ENCODE measurements at places on chromosomes 6 and 20.

GRCh38 chr20:11468880-11469279 is 448.8 kb upstream of the BTBD3 start:
- no peak for DNase-seq

DNA sequence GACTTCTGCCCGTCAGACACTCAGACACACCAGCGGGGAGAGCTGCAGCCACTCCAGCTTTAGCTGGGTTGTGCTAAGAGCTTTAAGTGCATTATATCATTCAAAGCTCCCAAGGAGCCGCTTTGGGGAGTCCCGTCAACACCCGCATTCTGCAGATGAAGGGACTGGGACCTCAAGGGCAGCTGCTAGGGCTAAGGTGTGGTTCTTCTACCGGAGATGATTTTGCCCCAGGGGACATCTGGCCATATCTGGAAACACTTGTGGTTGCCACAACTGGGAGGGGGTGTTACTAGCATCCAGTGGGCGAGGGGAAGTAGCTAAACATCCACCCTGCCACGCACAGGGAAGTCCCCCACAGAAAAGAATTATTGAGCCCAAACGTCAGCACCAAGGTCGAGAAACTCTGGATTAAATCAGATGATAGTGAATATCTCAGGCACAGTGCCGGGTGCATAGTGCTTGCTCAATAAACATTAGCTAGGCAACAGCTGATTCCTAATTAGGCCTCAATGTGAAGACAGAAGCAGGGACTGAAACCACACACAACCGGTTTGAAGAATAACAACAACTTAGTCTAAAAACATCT is 29.6 kb downstream of the PMEPA1 start:
- DNase-seq, result no peak

GRCh38 chr6:7647504-7647903 is 57.5 kb downstream of the SNRNP48 start:
- no peak for DNase-seq

- DNase-seq, result no peak
Observed at GRCh38 chr20:35303382-35303734, 11.1 kb upstream of the FAM83C start.

DNA sequence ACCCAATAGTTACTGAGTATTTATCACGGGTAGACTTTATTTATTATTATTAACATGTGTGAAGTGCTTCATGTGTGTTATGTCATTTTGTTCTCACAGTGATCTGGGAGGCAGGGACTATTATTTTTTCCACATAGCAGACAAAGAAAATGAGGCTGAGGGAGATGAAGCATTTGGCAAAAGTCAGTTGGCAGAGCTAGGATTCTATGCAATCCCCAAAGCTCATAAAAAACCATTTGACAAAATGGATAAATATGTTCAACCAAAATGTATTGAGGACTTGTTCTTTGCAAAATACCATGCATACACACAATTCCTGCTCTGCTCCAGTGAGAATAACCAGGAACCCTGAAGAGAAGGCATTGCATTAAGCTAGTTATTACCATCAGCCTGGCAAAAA is 184.4 kb downstream of the HS3ST5 start:
- no peak for DNase-seq

DNA sequence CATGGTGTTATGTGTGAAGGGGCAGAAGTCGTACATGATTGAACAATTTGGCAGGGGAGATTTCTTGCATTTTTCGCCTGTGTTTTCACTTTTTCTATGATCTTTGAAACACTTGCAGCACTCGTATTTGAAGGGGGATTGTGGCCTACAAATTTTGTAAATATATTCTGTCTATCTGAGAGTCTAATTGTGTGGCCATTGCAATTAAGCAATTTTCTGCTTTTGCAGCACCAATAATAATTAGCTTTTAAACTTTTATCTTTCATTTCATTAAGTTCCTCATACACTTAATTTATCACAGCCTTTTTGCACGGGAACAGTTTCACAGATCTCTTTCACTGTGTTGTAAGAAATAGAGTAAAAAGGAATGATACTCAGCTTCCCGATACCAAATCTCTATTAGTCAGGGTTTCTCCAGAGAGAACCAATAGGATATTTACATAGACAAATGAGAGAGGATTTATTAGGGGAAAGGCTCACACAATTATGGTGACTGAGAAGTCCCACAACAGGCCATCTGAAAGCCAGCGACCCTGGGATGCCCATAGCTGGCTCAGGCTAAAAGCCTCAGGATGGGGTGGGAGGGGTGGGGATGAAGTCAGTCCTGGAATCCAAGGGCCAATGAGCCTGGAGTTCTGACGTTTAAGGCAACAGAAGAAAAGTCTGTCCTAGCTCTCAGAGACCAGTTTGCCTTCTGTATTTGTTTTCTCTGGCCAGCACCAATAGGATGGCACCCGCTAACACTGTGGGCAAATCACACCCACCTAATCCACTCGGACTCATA is 58.3 kb downstream of the KIF6 start:
- DNase-seq, result no peak

DNA sequence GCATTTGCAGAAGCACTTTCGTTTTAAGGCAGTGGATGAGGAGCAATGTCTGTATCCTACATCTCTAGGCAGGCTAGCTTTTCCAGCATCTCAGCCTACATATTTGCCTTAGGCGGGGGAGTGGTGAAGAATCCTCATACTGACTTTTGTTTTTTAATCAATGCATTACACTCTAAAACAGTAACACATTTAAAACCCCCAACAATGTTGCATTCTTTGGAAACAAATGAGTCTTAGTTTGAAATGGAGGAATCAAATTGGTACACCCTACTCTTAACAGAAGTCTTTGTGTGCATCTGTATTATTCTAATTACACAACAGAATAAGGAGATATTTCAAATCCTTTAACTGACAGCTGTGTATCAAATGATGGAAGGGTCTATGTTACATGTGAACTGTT is 9.0 kb downstream of the NKAIN2 start:
- DNase-seq, result no peak

DNA sequence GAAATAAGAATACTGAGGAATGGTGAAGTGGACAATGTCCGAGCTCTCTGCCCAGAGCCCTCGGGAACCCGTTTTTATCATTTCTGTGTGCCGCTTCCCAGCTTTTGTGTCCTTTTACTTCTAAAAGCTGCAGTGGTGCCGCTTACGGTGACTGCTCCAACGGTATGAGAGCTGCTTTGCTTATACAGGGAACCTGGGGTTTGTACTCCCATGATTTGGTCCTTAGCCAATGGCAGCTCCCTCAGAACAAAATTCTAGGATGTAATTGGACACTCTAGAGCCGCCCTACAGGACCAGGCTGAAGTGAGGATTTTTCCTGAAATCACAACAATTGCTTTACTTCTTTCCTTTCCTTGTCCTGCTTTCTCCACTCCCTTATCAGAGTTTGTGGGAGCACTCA is 24.2 kb upstream of the PCSK2 start:
- DNase-seq, result no peak

- no peak for DNase-seq
Observed at GRCh38 chr6:148657048-148657447, 89.8 kb upstream of the UST start.

DNA sequence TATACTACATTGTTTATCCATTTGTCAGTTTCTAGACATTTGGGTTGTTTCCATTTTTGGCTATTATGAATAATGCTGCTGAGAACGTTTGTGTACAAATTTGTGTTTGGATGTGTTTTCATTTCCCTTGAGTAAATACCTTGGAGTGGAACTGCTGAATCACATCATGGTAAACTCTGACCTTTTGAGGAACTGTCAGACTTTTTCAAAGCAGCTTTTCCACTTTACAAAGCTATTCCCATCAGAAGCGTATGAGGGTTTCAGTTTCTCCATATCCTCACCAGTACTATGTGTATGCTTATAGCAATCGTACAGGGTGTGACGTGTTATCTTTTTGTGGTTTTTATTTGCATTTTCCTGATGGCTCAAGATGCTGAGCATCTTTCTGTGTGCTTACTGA is 103.7 kb downstream of the MYO6 start:
- no peak for DNase-seq

- DNase-seq, result no peak
Observed at GRCh38 chr6:152380351-152380767, 256.8 kb downstream of the SYNE1 start.

DNA sequence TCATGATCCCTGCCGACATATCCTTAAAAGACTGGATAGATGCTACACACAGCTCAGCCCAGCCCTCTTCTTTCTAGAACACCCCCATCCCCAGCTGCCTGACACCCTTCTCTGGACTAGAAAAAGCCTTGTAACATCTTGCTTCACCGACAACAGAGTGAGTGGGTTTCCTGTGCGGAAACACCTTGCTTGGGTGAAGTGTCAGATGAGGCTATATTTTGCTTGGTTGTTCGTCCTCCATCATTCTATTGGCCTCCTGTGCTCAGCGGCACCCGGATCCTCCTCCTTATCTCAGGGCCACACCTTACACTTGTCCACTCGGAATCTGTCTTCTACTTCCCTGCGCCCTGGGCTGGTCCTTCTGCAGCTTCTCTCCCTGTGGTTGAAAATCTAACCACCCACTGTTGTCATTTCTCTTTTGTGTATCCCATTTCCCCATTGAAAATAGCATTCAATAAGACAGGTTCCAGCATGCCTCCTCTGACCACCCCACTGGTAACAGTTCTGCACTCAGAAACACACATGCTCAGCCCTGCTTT is 101.3 kb upstream of the MLN start:
- peak; percentile 22 for DNase-seq

GRCh38 chr6:41639809-41640371 is 1.6 kb downstream of the MDFI start:
- DNase-seq, result no peak

DNA sequence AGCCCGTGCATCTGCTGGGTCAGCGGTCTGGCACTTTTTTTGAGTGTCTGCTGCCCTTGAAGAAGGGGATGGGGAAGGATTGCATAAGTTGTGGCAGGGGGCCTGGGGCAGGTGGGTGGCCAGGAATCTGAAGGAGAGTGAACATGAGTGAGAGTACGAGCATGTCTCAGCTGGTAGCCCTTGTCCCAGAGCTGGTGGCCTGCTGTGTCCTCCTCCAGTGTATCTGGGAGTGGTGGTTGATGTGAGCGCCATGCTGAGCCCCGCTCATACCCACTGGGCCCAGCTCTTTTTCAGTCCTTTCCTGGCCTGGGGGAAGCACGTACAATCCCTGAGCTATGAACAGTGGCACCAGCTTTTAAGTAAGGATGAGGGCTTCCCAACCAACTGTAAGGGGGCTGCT is 136.2 kb upstream of the AGPAT4 start:
- DNase-seq, result no peak

DNA sequence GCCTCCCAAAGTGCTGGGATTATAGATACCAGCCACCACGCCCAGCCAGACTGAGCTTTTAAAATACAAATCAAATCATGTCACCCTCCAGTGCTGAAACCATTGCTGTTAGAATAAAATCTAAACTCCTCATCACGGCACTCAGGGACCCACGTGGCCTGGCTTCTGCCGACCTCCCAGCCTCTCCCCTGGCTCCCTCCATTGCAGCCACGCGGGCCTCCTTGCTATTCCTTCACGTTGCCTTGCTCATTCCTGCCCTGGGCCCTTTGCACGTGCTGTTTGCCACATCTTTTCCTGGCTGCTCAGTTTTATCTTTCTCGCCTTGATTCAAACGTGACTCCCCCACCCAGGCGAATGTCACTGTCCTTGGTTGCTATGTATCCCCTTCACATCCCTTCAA is 244.6 kb downstream of the PREX1 start:
- DNase-seq, result no peak

DNA sequence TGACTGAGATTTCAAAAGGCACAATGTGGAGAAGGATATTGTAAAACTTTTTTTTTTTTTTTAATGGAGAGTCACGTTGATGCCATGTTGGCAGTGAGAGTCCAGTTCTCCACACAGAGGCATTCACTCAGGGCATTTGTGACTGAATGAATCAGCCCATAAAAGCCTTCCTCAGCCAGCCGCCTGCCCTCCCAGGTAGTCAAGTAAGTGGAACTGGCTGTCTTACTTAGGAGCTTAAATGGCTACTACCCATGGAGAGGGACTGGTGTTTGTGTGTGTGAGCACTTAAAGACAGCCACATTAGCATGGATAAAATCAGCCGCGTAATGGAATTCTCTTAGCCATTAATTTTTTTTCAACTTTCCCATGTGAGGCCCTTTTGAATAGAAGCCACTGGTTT is 12.6 kb downstream of the AAR2 start:
- DNase-seq, result no peak

GRCh38 chr6:123062670-123063069 is 66.6 kb downstream of the CLVS2 start:
- DNase-seq, result no peak

GRCh38 chr6:710601-711571 is 17.9 kb upstream of the EXOC2 start:
- DNase-seq, result peak; percentile 28

DNA sequence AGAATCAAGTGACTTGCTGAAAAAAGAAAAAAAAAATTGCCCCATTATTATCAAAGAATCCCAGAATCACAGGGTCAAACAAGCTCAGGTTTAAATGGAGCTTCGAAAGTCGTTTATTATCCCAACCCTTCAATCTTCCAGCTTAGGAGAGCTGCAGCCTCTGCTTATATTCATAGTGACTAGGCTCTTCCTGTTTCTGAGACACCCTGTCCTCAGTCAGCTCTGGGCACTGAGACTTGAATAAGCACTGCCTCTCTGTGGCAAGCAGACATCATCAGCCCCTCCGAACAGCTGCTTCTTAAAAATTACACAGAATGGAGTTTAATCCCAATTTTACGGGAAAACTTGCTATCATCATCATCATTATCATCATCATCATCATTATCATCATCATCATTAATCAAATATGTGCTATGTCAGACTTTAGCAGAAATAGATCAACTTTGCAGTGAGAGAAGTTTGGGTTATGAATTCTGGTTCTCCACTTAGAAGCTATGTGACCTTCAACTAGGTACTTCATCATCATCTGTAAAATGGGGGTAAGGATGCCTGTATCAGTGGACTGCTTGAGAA is 614.0 kb upstream of the SYNCRIP start:
- no peak for DNase-seq

DNA sequence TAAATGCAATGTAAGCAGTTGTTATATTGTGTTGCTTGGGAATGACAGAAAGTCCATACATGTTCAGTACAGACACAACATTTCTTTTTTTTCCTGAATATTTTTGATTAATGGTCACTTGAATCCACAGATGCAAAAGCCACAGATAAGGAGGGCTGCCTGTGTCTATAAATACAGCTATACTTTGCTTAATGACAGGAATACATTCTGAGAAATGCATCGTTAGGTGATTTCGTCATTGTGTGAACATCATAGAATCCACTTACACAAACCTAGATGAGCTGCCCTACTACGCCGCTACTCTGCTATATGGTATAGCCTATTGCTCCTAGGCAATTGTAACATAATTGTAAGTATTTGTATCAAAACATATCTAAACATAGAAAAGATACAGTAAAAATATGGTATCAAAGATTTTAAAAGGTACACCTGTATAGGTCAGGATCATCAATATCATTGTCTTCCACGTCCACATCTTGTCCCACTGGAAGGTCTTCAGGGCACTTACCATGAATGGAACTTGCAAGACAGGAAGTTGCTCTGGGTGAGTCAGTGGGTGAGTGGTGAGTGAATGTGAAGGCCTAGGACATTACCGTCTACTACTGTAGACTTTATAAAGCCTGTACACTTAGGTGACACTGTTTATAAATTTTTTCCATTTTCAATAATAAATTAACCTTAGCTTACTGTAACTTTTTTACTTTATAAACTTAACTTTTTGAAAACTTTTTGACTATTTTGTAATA is 27.9 kb upstream of the POPDC3 start:
- no peak for DNase-seq

Measured in T-helper 17 cell (primary cell).